ENCODE measurements at places on chromosomes 5 and 9.

GRCh38 chr9:122216798-122217418 lies 11.8 kb downstream of the LHX6 start:
- DNase-seq, result no peak

GRCh38 chr9:33242609-33243134 lies 2.7 kb downstream of the SPINK4 start:
- no peak for DNase-seq

DNA sequence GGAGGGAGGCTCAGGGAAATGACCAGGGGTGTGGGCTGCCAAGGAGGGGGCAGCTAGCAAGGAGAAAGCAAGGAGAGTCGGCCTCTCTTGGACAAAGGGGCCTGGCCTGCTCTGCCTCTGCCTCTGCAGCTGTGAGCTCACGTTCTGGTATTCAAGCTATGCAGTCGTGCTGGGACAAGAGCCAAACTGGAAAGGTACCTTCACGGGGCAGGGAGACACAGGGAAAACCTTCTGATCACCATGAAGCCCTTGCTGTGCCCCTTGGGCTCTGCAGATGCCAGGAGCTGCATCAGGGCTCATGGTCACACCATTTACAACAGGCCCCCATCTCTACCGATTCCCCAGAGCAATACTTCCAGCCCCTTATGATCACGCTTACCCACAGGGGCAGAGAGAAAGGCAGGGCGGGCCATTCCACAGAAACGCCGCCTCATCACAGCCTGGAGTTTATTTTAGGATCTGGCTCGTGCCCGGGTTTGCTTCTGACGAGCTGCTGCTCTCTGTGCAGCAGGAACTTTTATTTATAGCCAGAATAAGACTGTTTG lies 63.2 kb downstream of the PRRT1B start:
- DNase-seq, result no peak

DNA sequence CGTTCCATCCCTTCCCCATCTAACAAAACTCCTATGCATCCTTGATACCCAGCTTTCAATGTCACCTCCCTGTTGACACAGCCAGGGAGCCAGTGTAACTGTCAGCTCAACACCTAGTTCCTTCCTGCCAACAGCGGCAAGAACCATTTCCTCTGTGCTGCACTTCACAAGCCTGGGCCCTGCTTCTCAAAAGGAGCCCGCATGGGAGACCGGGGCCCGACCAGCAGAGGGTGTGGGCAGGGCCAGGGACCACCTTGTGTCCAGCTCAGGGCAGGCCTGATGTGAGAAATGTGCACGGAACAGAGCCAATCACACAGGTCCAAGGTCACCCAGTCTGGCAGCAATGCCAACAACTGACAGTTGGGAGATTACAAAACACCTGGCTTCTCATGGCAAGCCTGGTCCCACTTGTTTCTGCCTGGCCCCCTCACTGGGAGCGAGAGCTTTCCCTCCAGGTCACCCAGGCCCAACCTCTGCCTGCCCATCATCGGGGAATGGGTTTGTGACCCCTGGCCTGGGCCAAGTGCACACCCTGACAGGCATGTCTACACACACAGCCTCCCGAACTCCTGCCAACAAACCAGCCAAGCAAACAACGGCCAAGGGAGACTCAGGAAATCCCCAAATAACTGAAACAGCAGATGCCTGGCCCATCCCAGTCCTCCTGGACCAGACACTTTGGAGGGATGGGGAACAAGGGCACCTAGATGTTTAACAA lies 3.1 kb downstream of the RNF44 start:
- DNase-seq, result no peak

DNA sequence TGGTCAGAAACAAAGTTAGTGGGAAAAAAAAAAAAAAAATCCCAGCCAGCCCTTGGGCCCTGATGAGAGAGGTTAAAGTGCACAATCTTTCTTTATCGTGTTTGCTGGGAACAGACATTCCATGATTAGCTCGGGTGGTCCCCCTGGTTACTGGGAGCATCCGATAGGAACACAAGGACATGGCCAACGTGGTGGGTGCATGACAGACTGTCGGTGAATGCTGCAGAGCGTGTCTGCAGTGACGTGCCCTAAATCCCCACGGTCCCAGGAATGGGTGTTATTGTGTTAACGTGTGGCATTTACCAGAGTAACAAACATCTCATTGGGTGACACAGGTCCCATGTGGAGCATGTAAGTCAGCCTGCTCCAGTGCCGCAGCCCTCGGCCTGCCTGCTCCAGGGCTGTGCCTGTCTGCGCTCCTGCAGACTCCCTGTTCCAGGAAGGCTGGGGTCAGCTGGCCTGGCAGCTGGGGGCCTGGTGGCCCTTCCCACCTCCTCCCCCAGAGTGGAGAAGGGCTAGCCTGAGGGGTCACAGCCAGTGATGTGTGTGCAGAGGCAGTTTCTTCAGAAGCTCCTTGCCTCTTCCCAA lies 34.3 kb upstream of the TBC1D2 start:
- no peak for DNase-seq

- no peak for DNase-seq
Measured at GRCh38 chr5:139749242-139749641, 46.4 kb upstream of the PSD2 start.

DNA sequence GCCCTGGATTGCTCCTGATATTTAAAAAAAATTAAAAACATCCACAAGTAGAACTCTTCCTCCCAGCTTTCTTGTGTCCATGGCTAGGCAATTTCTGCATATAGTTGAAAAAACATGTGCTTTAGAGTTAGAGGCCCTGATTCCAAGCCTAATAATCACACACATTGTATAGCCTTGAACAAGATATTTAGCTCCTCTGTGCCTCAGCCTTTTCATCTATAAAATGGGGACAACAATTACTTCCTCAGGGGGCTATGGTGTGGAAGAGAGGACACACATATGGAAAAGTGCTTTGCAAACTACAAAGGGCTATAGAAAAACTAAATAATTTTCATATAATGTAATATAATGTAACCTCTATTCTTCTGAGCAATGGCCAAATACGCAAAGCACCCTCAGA lies 23.0 kb upstream of the CDK5RAP2 start:
- no peak for DNase-seq

DNA sequence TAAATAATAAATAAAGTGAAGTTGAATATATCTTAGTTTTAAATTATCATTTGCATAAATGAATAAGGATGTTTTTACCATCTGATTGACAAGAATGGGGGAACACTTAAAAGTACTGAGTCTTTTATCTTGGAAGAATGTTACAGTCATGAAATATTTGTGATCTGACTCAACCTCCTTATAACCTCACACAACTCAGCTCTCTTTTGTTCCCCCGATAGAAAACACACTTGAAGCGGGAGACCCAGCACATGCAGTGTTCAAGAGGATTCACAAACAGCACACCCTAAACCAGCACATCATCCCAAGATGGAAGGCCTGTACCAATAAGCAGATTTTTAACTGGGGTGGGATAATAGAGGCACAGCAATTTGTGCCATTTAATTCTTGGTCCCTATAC lies 15.5 kb downstream of the BAAT start:
- no peak for DNase-seq

GRCh38 chr5:30878296-30878695 lies 315.2 kb upstream of the CDH6 start:
- no peak for DNase-seq

GRCh38 chr9:90802386-90802985 lies 867 bp downstream of the SYK start:
- DNase-seq, result no peak

GRCh38 chr9:107175041-107175440 lies 108.0 kb upstream of the RAD23B start:
- no peak for DNase-seq

- DNase-seq, result no peak
Measured at GRCh38 chr9:112699230-112699629, 18.7 kb downstream of the INIP start.

GRCh38 chr5:138468966-138469539 lies 3.8 kb downstream of the EGR1 start:
- DNase-seq, result no peak

DNA sequence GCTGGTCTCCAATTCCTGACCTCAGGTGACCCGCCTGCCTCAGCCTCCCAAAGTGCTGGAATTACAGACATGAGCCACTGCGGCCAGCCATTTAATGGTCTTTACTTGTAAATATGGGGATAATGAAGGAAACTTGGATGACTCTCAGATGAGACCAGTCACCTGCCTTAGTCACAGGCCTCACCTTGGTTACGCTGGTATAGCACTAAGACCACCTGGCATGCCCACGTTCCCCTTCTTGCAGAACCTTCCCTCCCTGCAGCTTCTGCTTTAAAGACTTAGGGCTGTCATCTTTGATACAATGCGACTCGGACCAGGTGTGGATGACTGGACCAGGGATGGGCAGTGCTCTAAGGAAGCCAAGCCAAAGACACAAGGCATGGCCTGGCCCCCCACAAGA lies 629.9 kb downstream of the CCDC171 start:
- DNase-seq, result no peak

DNA sequence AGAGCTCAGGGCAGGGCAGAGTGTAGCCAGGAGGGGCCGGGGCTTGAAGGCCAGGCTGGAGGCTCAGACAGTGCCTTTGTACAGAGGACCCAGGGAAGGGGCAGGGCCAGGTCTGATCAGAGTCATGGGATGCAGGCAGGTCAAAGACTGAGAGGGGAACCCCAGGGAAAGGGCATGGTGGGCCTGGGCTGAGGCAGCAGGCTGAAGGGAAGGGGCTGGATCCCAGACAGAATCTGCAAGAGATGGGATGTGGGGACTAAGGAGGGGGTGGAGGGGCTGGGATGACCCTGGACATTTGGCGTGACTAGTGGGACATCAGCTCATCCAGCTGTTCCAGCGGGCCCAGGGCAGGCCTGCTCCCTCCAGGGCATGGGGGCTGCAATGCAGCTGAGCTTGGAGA lies 15.5 kb upstream of the MRNIP start:
- no peak for DNase-seq

DNA sequence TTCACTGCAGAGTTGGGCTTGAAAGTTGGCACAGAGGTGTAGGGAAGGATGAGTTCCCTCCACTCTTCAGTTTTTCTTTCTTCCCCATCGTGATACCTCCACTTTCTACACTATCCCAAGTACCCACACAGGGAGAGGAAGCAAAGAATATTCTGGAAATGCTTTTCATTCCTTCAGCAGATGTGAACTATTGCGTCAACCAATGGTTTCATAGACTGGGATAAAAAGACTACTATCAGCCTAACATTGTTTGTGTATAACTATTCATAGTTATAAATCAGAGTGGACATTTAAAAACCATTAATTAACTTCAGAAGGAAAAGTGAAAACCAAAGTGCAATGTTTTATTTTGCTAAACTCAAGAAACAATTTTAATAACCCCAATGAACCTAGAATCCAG lies 63.6 kb upstream of the MAMDC2 start:
- DNase-seq, result no peak

All from NCI-H1417 treated with DMSO at 0.1 percent for 48 hours (cell line).